Activated naive CD4-positive, alpha-beta T cell treated with anti-CD3 and anti-CD28 coated beads, Interleukin-2, amount 50 U/mL, for 72 hours (primary cell): ENCODE measurements at places on chromosomes 7 and 10. TPM values are rescaled to one million over a fixed set of nuclear protein-coding genes. Genes with fewer than 3 reads are reported as not detected.

The NAT16 gene
- not detected for total RNA-seq

The NANOS1 gene
- total RNA-seq: 0.14 TPM

The CALD1 gene
- total RNA-seq: 15.4 TPM

The GRID1 gene
- not detected for total RNA-seq

The FBXL13 gene
- total RNA-seq: 0.56 TPM

The SOSTDC1 gene
- total RNA-seq: not detected

The ARMH3 gene
- 24.8 TPM for total RNA-seq

The MMD2 gene
- not detected for total RNA-seq

The MRLN gene
- total RNA-seq: not detected

The MAP3K8 gene
- total RNA-seq: 25.8 TPM

The TMEM196 gene
- not detected for total RNA-seq

The LEP gene
- not detected for total RNA-seq

The PDE6C gene
- total RNA-seq: not detected
